ENCODE measurements at places on chromosomes 16 and 17.

DNA sequence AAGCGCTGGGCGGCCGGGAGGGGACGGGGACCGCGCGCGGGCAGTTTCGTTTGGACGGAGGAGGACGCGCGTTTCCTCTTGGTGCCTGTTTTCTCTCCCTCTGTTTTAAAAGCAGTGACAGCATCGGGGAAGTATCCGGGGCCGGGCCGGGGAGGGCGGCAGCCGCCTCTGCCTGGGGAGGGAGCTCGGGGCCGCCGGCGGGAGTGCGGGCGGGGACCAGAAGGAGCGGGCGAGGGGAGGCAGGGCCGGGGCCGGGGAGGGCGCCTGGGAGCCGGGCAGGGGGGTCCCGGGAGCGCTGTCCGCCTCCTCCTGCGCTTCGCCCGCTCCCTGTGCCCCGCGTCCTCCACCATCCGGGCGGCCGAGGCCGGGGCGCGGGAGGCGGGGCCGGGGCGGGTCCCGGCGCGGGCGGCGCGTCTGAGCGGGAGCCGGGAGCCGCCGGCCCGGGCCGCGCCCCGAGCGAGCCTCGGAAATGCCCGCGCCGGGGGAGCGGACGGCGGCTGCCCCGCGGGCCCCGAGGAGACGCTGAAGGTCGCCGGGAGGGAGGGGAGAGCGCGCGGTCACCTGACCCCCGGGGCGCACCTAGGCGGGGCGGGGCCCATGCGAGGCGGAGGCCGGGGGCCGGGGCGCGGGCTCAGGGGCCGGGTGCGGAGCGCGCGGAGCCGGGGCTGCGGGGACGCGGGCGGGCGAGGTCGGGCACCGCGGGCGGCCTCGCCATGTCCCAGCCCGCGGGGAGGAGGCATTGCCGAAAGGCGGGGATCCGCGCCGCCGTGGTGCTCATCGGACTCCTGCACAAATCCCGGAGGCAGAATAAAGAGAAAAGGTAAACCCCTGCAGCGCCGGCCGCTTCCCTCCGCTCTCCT is 57.3 kb downstream of the RAP1GAP2 start:
- peak; percentile 52 for DNase-seq

GRCh38 chr17:82228842-82229697 is at the start of gene SLC16A3:
SLC16A3 (plus strand) TSS chr17:82229042; CDS start chr17:82236009, 6,967 bp downstream.
- DNase-seq: peak; percentile 65

- DNase-seq: no peak
Observed at GRCh38 chr17:76826330-76827068, 41.7 kb upstream of the MGAT5B start.

- DNase-seq: no peak
Observed at GRCh38 chr17:82737967-82738877, 2.8 kb downstream of the FN3K start.
